ENCODE measurements at places on chromosomes 13 and 19.

GRCh38 chr13:48578516-48579164 is 45.8 kb upstream of the RCBTB2 start:
- no peak for DNase-seq

DNA sequence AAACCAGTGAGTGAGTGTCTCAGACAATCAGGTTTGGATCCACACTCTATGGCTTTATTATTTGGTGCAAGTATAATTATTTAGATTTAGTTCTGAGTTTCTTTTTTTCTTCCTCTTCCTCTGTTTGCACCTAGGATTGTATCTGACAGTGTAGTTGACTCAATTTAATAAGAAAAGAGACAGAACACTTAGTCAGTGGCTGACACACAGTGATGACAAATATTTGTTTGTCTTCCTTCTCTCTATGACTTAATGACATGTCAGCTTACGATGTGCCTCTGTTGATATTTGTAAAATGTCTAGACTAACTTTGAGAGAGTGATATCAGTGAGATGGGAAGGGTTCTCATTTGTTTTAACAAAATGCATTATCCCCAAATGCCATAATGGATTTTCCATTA is 129.5 kb upstream of the SLC10A2 start:
- DNase-seq: no peak

- DNase-seq: no peak
Observed at GRCh38 chr13:71597150-71597549, 269.9 kb downstream of the DACH1 start.

DNA sequence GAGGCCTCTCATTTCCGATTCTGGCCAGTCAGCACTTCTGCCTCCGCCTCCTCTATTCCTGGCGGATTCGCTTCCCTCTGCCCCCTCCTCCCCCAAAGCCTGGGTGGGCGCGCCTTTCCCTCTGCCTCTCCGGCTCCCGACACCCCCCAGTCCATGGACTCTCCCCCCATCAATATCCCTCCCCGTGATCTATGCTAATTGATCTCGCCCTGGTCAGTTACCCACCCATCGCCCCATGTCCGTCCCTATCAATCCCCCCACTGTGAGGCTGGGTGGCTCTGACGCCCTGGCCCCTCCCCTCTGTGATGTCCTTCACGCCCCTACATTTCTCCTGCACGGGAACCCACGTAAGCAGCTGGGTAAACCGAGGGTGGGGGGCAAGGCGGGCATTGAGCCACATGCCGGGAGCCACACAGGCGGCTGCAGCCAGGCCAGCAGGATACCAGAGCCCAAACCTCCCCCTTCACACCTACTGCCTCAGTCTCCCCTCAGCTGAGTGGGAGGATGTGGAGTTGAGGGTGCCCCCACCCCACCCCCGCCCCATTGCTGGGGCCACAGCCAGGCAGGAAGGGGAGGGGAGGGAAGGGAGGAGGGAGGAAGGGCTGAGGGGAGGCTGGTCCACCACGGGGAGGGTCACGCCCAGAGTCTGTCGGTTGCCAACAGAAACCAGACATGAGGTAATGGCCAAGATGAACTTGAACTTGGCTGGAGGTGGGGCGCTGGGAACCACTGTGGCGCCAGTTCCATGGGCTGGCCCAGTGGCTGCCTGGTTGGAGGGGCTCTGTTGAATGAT is 21.0 kb downstream of the SMIM24 start:
- DNase-seq: no peak
